ENCODE measurements at places on chromosomes 11 and 22.

- no peak for DNase-seq
Measured at GRCh38 chr11:31059529-31059928, 310.0 kb downstream of the DCDC1 start.

DNA sequence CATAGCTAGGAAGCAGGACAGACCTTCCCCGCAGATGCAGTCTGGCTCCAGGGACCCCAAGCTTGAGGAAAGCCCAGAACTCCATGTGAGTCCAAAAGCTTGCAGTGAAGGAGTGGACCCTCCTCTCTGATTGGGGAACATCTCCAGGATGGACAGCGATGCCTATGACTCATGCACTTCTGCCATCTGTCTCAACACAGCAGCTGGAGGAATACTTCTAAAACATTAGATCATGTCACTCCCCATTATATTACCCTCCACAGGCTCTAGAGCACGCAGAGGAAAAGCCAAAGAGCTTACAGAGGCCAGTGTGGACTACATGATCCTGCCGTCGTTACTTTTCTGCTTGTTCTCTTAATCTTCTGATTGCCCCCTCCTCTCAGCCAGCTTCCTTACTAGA, 605.7 kb downstream of the INSC start:
- DNase-seq = no peak

GRCh38 chr11:14323118-14323676, 35.8 kb downstream of the RRAS2 start:
- DNase-seq = no peak

DNA sequence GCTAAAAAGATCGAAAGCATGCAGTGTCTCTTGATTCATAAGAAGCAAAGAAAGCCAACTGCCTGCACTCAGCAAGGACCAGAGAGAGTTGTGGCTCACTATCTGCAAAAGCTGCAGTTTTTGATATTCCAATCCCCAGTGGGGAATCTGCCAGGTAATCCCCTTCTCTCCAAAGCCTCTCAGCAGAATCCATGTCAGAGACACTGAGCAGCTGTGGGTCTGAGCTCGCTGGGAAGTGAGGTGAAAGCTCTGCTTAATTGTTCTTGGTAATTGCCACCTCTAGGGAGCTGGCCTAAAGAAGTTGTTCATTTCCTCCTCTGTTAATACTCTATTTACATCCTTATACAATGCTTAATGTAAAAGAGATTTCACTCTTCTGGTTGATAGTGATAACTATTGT, 261.3 kb upstream of the LRRC4C start:
- DNase-seq = no peak

DNA sequence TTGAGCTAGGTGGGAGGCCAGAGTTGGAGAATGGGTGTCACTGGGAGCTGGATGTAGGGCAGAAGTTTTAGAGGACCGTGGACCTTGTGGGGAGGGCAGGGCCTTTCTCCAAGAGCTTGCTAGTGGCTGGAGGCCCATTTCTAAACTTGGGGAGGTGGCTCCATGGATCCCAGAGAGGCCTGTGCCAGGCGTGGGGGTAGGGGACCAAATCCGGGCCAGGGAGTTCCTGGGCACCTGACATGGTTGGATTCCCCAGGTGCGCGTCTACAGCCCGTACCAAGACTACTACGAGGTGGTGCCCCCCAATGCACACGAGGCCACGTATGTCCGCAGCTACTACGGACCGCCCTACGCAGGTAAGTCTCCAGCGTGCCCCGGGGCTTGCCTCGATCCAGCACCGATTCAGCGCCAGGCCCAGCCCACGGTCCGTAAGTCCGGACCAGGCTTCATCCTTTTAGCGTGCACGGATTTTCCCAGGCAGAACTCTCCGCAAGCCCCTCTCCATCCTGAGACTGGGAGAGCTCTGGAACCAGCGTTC, 14.2 kb downstream of the PLEKHB1 start:
- no peak for DNase-seq

DNA sequence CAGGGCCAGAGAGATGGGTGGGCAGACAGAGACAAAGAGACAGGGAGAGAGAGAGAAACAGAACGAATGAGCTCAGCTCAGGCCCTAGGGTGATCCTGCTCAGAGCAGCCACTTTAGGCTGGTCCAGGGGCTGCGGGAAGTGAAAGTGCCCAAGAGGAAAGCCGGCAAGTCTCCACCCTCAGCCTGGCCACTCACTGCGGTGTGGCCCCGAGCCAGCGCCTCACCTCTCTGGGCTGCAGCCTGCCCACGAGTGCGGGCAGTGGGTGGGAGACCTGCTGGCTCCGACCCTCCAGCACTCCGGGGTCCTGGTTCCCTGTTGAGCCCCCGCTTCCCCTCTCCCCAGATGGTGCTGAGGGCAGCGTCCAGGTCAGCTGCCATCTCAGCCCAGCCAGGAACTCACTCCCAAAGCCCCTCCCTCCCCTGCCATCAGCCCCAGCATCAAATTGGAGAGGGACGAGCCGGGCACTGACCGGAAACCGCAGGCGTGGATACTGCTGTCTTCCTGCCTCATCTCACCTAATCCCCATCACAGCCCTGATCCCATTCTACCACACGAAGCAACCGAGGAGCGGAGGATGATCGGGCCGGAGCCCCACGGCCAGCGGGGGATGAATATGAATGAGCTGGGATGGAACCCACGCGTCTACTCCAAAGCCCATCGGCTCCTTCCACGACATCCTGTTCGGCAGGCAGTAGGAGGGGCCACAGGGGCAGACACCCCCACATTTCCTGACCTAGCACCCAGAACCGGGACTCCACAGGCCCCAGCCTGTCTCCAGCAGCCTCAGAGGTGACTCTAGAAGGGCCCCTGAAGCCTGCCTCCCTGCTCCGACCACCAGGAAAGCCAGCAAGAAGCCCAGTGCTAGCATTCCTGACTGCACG, 16.9 kb downstream of the ELFN2 start:
- DNase-seq = no peak

GRCh38 chr11:85795712-85796487, 15.0 kb downstream of the SYTL2 start:
- no peak for DNase-seq

- DNase-seq = no peak
Measured at GRCh38 chr22:31937341-31937740, 7.0 kb upstream of the YWHAH start.

- DNase-seq = no peak
Measured at GRCh38 chr11:112881461-112881860, 79.8 kb upstream of the NCAM1 start.
